Suprapubic skin (tissue), 4 donors: ENCODE measurements at places on chromosomes 3 and 15.

DNA sequence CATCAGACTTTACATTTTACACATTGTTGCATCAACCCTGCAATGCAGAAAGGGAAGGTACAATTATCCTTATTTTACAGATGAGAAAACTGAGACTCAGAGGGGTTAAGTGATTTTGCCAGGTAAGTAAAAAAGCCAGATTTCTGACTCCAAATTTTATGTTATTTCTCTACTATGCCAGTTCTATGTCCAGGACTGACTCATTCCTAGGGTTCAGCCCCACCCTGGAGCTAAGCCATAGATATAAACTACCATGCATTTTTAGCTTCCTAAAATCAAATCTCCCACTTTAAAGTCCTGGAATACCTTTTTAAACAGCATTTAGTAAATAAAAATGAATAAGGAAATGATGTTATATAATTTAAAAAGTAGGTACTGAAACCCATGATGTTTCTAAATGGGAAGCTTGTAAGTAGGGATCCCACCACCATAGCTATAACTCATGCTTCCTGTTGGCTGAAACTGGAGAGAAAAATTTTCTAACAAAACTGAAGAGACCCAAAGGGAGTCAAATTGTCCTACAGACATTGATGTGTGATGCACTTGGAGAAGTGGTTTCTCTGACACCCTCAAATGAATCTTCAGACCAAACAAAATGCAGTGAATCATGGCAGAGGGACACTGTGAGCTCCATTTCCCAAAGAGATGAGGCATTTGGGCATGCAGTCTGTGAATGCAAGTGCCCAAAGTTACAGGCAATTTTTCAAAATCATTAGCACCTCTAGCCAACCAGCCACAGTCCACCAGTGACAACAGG lies 301.7 kb upstream of the UMPS start:
- DNase-seq: no peak

DNA sequence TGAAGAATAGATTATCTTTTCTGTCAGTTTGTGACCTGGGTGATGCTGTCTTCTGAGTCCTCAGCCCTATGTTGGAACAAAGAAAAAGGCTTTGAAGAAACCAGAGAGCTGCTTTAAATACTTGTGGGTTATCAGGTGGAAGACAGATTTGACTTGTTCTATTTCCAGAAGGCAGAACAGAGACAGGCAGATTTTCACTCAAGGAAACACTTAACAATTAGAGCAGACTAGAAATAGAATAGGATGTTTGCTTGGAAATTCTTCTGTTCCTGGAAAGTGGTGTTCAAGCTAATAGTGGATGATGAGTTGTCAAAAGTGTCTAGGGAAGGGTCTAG lies 219.4 kb downstream of the UBE2E2 start:
- DNase-seq: no peak

GRCh38 chr15:52350423-52350822 lies 54.8 kb upstream of the MYO5C start:
- DNase-seq: no peak

DNA sequence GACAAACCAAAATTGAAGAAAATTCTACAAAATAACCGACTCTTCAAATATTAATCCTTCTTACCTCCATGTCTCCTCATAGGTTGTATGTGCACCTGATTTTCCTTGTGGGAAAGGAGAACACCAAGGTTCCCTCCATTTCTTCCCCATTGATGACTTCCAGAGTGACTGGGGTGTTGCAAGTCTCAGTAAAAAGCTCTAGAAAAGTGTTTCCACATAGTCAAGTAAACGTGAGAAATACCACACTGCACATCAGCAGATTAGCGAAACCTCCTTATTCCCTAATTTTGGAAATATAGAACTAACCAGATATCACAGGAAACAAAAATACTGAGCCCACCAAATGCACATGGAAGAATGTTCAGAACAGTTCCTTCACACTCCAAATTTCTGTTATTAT lies 4.9 kb upstream of the RPN1 start:
- DNase-seq: no peak

GRCh38 chr3:171282041-171282440 lies 178.2 kb downstream of the TNIK start:
- DNase-seq: no peak
